ENCODE measurements at places on chromosomes 2 and 18.

DNA sequence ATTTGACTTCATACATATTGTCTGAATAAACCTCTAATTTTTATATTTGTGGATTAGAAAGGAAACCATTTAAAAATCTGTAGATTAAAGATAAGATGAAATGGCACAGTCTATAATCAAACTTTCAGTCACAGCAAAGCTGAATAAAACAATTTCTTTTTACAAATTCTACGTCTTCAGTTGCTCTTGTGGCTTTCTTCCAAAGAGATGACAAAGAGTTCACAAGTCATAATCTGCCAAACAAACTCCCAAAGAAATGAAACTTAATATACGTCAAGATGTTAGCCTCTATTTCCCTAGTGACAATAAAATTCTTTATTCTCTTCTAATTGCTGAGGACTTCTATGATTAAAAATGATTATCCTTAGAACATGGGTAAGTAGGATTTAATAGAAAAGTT lies 66.3 kb downstream of the FIGN start:
- DNase-seq = no peak

- no peak for DNase-seq
Observed at GRCh38 chr2:40483549-40484243, 31.8 kb upstream of the SLC8A1 start.

DNA sequence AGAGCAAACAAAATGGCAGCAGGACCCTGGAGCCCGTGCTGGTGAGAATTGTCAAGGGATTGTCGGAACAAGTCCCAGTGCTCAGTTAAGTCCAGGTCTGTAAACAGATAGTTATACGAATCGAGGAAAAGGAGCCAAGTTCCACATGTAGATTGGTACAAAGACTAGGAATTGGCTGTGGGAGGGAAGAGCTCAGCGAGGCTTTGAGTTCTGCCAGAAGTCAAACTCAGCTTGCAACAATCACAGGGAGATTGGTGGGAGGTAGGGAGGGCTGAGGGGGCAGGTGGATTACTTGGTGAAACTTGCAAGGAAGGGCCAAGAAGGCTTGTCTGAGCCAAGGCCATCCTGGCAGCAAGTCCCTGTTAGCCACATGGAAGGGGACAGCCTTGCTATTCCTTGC lies 217.8 kb upstream of the ARL4C start:
- no peak for DNase-seq

DNA sequence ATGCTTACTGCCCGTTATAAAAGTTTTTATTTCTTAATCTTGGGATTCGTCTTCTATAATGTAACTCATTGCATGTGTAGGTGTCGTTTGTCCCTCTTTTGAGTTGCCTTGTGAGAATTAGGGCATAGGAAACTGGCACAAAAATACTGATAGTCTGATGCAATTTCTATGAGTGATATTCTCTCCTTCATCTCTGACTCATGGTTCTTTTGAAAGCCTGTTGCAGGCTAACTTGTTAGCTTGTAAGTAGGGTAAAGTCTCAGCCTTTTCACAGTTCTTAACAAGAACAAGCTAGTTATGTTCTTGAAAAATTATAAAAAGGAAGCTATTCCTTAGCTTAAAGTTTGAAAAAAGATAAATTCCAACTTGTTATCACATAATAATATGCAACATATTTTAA lies 1085.4 kb upstream of the NRXN1 start:
- no peak for DNase-seq

DNA sequence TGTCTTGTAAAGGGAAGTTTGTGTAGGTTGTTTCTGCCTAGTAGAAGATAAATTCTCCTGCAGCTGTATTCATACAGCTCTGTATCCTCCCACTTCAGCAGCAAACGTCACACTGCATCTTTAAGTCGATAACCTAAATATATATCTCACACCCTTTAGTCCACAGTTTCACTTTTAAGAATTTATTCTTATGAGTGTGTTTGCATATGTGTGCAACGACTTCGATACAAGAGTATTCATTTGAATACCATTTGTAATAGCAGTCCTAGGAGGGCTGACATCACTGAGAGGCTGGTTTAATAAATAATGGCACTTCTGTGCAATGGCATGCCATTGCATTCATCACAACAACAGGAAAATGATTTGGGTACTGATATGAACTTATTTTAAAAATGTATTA lies 63.8 kb upstream of the MSH6 start:
- DNase-seq = no peak

GRCh38 chr2:25529034-25529433 lies 144.3 kb downstream of the DTNB start:
- no peak for DNase-seq

GRCh38 chr2:53407363-53408080 lies 360.1 kb upstream of the CHAC2 start:
- no peak for DNase-seq

DNA sequence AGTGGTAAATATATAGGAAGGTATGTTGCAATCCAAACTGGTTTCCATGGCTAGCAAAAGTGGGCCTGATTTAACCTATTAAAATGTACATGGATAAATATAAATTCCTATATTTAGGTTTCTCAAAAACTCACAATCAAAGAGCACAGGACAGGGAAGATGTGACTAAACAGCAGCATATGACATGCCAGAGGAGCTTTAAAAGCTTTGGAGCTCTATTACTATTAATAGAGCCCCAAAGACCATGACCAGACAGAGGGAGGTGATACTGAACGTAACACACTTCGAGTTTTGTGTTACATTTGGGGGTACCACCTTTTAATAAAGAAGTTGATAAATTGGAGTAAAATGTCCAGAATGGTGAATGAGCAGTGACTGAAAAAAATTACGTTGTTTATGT lies 179.5 kb upstream of the SLC14A2 start:
- DNase-seq = no peak

DNA sequence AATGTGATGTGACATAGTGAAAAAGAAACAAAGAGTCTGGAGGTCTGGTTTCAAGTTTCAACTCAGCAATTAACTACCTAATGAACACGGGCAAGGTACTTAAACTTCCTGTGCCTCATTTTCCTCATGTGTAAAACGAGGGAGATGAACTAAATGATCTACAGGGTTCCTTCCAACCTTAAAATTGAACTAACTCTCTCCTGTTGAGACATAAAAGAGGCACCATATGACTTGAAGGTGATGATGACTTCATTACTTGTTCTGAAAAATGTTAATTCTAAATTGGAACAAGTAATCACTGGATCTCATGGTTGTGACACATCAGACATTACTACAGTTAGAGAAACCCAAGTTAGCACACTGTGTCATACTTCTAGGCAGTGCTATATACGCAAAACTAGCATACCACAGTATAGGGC lies 8.9 kb upstream of the REL start:
- no peak for DNase-seq

GRCh38 chr2:63486861-63487290 lies 101.4 kb downstream of the WDPCP start:
- no peak for DNase-seq

- DNase-seq = peak; percentile 40
Observed at GRCh38 chr2:96867756-96868554, 1.9 kb downstream of the SEMA4C start.

DNA sequence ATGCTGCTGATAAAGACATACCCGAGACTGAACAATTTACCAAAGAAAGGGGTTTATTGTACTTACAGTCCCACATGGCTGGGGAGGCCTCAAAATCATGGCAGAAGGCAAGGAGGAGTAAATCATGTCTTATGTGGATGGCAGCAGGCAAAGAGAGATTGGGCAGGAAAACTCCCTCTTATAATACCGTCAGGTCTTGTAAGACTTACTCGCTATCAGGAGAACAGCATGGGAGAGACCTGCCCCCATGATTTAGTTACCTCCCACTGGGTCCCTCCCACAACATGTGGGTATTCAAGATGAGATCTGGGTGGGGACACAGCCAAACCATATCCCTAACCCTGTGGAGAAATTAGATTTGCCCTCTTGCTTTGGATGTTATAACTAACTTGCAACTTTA lies 1068.0 kb upstream of the ZEB2 start:
- DNase-seq = no peak

- DNase-seq = peak; percentile 58
Observed at GRCh38 chr2:56009758-56010458, 86.3 kb upstream of the EFEMP1 start.

GRCh38 chr2:144660518-144661316 lies 140.8 kb upstream of the ZEB2 start:
- no peak for DNase-seq

DNA sequence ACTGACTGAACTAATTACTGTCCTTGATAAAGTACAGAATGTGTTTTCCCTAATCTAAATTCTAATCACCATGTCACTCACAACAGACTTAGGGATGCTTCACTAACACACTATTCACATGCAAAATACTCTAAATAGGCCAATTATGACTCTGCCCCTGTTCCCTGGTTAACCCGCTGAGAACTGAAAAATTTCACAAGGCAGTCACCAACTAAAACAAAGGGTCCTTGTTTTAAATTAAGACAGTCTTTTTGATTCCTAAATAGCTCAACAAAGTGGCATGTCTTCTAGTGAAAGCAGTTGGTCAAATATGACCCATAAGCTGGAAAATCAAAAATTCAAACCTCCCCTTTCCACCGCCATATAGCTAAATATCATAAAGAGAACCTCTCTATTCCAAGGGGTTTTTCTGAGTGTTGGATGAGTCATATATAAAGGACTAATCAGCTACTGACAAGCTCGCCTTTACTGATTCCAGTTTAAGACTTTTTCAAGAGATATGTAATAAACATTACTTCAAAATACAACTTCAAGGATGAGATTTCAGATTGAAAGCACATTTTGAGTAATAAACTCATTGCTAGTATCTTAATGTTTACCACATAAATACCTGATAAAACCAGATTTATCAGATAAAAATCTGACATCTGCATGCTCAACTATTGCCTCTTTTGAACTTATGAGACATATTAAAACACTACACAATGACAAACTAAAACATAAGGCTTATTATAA lies 235.8 kb downstream of the TCF4 start:
- no peak for DNase-seq

Data from lung (tissue), 17 donors.